ENCODE measurements at places on chromosomes 5 and 9.

- DNase-seq: no peak
Observed at GRCh38 chr9:37363124-37363523, 59.4 kb upstream of the GRHPR start.

- DNase-seq: no peak
Observed at GRCh38 chr5:96331681-96332361, 101.2 kb downstream of the PCSK1 start.

- no peak for DNase-seq
Observed at GRCh38 chr9:82939451-82939850, 123.5 kb downstream of the RASEF start.

DNA sequence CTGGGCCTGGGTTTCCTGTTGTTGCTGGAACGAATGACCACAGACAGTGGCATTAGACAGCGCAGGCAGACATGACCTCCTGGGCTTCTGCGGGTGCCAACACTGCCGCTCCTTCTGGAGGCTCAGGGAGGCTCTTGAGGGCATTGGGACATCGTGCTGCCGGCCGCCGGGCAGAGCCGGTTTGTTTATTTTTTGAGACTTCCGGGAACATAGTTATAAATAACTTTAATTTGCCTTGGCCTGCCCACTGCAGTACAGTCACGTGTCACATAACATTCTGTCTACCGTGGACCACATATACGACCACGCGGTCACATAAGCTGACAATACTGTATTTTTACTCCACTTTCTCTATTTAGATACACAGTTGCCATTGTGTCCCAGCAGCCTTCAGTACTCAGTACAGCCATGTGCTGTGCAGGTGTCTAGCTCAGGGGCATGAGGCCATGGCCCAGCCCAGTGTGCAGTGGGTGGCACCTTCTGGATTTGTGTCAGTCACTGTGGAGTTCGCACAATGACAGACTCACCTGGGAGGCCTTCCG is 8.2 kb upstream of the TOR4A start:
- no peak for DNase-seq
